ENCODE measurements at places on chromosomes 1 and 21. TPM values are rescaled to one million over a fixed set of nuclear protein-coding genes. Genes with fewer than 3 reads are reported as not detected.

The PEX11B gene
- total RNA-seq: 26.5 TPM

The OLIG1 gene
- not detected for total RNA-seq

The LIPI gene
- not detected for total RNA-seq

The A3GALT2 gene
- total RNA-seq: not detected

The CTSS gene
- total RNA-seq: 9.0 TPM

The TAS1R3 gene
- total RNA-seq: 0.17 TPM

The EXO1 gene
- total RNA-seq: 1.9 TPM

The EPHA8 gene
- not detected for total RNA-seq

The CORT gene
- not detected for total RNA-seq

The SPATA17 gene
- total RNA-seq: 1.4 TPM

The SMIM12 gene
- 15.4 TPM for total RNA-seq

The LCE3D gene
- not detected for total RNA-seq

The CATSPERE gene
- 0.77 TPM for total RNA-seq

The AMIGO1 gene
- 1.9 TPM for total RNA-seq

The GJC2 gene
- 4.7 TPM for total RNA-seq

The DNAJC6 gene
- 0.16 TPM for total RNA-seq

The AJAP1 gene
- total RNA-seq: not detected

The ARHGEF16 gene
- 0.09 TPM for total RNA-seq

The HSD3B1 gene
- total RNA-seq: not detected

The SELP gene
- total RNA-seq: not detected
